ENCODE measurements at places on chromosomes 12 and 14.

DNA sequence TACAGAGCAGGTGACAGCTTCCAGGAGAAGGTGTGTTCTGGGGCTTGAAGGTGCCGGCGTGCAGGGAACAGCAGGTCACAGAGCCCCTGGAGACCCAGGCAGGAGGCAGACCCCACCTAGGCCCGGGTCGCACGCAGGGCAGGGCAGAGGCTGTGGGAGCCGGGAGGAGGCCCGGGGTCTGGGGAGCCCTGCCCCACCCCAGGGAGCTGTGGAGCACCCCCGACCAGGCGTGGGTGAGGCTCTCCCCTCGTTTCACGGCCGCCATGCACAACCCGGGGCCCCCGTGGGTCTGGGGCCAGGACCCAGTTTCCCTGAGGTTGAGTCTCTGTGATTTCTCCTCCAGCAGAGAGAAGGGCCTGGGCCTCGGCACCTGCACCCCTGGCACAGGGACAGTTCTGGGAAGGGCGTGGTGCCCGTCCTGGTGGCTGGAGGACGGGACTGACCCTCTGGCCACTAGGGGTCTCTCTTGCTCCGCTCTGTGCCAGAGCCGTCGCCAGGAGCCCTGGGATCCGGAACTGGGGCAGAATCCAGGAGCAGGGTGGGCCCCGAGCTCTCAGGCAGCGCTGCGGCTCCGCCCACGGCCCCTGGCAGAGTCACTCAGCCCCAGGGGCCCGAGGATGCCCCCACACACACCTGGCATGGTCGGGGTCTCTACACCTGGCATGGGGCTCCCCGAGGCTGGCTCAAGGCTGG, 75.2 kb upstream of the FBRSL1 start:
- peak; percentile 31 for DNase-seq

GRCh38 chr12:71219224-71219623, 61.4 kb upstream of the TSPAN8 start:
- no peak for DNase-seq

DNA sequence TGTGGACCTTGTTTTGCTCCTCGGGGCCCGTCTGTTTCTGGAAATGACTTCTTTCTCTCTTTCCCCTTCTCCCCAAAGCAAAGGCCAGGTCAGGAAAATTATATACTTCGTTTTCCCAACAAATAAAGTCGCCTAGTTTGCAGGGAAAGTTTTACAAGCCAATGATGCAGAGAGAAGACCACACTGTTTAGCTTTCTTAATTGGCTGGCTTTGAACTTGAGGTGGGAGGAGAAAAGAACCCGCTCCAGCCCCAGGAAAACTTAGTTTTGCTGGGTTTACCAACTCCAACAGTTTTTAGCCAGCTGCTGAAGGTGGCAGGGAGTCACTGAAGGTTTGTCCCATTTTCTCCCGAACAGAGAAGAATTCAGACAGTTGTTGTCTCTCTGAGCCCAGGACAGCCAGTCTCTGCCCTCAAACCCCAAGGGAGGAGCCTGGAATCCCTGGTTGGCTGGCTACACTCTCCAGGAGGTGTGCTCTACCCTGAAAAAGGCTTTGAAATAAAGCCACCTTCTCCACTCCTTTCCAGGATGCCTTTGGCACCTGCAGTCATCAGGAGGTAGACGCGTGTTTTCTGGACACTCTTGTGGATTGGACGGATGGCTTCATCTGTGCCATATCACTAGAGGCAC, 24.8 kb downstream of the BCL11B start:
- DNase-seq = no peak

DNA sequence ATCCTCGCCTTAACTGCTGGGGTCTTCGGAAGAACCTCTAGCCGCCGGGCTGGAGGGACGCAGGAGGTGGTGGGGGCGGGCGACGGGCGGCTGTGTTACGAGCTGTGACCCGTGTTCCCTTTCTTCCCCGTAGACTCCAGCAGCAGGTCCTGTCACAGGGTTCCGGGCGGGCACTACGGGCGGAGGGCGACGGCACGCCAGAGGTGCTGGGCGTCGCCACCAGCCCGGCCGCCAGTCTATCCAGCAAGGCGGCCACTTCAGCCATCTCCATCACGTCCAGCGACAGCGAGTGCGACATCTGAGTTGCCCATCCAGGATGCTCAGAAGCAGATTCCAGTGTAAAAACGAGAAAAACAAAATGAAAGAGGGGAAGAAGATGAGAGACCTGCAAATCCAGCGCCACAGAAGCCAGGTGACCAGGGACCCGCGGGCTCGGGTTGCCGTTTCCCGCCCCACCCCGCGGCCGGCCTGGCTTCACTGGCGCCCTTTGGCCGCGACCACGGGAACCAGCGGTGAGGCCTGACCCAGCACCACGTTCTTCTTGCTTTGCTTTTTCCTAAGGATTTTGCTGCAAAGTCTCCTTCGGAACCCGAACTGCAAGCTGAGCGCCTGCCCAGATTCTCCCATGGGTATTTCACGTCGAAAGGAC, 2.1 kb downstream of the SIX6 start:
- DNase-seq = no peak

DNA sequence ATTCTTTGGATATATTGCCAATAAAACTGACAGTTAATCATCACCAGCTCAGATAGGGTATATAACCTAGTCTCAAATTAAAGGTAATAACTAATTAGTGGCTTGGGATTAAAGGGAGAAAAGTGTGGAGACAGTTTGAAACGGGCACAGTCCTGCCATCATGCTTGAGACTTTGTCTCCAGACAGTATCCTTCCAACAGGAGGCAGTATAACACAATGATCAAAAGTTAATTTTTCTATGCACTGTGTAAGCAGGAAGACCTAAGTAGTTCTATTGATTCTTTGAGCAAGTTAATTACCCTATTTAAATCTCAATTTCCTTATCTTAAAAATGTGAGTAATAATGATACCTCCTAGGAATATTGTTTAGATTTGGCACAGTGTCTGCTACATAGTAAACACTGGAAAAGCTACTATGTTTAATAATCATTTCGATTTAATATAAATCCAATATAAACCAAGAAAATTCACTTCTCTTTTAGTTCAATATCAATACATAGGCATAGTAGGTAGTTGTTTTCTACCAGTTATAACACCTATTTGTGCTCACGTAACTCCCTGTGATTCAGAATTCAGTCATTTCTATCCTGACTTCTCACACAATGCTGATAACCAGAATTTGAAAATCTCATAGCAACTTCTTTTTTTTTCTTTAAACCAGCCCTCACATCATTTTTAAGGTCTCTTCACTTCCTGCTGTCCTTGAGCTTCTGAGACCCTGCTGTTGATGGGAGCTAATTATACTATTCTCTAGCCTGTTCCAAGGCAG, 53.7 kb downstream of the GALNT4 start:
- no peak for DNase-seq

DNA sequence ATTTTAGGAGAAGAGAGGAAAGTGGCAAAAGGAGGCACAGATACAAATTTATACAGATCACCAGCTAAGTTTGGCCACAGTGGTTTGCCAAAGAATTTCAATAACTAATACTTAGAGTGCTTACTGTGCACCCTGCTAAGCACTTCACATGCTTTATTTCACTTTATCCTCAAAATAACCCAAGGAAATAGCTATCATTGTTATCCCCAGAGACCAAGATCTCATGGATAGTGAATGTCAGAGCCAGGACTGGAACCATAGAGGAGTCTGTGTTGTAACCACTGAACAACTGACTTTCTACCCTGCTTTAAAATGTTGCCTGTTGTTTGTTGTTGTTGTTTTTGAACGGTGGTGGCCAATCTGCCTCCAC, 1.3 kb upstream of the TCP11L2 start:
- no peak for DNase-seq

- no peak for DNase-seq
Measured at GRCh38 chr12:48305190-48305589, 45.5 kb downstream of the ZNF641 start.

DNA sequence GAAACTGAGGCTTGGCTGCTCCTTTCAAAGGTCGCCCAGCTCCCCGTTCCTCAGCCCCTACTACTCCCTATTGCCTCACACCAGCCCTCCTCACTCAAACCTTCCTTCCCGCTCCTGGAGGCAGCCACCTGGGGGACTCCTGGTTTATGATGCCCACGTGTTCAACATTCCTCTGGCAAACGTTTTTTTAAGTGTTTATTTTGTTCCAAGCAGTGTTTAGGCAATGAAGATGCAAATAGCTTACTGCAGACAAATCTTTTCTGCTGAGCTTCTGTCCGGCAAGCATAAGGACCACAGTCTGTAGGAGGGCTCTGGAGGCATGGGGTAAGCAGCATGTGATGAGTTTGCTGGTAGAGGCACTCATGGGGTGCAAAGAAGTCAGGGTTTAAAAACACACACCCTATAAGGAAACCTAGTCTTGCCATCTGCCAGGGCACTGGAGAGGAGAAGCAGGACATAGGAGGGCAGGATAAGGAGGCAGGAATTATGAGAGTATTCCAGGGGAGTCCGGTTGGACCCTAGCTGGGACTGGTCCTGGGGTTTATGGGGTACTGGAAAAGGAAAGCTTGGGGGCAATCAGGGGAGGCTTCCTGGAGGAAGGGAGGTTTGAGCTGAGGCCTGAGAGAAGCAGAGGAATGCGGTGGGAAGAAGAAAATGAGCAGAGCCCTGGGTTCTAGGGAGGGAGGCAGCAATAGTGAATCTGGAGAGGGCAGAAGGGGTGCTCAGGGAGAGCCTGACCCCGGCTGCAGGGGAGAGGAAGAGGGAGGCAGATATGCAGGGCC, 123.3 kb downstream of the NCOR2 start:
- no peak for DNase-seq

DNA sequence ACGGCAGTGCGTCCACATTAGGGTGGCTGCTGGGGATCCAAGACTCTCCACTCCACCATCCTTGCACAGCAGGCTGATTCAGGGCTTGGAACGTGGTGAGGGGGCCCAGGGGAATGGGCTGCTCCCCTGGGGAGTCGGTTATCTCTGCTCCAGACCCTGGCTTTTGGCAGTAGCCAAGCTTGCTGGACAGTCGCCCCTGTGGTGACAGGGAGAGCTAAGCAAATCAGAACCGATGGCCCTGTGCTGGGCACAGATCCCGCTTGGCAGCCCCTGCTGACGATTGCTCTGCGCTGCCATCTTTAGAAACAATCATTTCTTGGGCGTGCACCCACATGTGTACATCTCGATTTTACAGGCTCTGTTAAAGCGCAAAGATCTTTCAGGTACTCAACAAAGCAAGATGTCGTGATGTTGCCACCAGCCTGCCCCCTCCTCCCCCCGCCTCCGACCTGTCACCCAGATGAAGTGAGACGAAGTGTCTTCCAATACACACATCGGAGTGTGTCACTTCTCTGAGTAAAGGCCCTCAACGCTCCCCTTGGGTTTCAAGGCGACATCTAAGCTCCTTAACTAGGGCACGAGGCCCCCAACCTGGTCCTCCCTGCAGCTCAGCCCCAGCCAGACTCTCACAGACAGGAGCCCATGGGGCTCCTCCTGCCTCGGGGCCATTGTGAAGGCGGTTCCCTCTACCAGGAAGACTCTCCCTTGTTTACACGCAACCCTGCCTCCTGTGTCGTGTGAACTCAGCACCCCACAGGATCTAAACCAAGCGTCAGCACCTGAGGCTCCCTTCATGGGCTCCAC, 55.6 kb downstream of the PITPNM2 start:
- no peak for DNase-seq

DNA sequence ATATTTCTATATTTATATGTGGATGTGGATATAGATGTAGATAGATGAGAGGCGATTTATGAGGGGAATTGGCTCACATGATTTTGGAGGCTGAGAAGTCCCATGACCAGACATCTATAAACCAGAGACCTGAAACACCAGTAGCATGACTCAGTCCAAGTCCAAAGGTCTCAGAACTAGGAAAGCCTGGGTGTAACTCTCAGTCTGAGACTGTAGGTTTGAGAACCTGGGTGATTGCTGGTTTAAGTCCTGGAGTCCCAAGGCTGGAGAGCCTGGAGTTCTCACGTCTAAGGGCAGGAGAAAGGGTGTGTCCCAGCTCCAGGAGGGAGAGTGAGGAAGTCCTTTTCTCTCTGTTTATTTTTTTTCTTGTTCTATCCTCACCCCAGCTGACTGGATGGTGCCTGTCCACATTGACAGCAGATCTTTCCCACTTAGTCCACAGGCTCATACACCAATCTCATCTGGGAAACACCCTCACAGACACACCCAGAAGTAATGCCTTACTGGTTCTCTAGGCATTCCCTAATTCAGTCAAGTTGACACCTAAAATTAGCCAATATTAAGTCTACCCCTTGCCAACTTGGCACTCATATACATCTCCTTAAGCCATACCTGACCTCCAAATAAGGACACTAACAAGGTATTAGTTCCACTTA, 45.4 kb downstream of the EMP1 start:
- DNase-seq = no peak

DNA sequence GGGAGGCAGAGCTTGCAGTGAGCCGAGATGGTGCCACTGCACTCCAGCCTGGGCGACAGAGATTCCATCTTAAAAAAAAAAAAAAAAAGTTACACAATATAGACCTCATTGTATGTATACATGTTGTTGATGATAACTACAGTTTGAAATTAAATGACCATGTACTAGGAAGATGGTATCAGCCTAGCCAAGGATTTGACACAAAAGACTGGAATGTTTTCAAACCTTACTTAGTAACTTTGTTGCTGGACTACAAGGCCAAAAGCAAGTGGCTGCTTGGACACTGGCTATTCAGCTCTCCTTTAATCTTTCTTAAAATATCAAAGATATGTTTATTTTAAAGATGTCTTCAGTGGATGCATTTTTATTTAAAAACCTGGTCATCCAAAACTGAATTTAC, 18.9 kb upstream of the NUDT4 start:
- DNase-seq = no peak

DNA sequence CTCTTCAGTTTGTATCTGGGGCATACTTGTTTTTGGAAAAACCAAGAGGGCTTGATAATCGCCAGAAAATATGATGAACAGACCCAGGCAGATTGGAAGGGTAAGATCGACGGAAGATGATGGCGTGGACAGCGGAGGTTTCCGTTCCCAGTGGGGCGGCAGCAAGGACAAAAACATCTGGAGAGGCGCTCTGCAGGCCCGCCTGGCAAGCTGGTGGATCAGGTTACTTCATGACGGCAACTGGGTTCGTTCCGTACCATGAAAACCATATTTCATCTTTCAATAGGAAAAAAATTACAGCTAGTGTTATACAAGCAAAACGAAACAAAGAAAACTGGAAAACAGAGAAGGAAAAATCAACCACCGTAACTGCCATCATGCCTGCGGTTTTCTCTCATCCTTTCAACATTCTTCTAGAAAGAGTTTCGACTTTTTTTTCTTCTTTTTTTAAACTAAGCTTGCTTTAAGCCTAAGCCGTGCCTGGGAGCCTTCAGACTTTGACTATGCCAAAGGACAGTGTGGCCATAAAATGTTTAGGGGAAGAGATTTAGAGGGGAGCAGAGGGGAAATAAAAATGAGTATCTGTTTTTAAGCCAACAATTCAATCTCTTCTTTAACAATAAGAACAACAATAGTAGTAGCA, 210.5 kb downstream of the FOXN3 start:
- DNase-seq = peak; percentile 77
